ENCODE measurements at places on chromosomes 6 and 20.

- DNase-seq, result no peak
Observed at GRCh38 chr20:42258564-42259302, 640.6 kb upstream of the CHD6 start.

DNA sequence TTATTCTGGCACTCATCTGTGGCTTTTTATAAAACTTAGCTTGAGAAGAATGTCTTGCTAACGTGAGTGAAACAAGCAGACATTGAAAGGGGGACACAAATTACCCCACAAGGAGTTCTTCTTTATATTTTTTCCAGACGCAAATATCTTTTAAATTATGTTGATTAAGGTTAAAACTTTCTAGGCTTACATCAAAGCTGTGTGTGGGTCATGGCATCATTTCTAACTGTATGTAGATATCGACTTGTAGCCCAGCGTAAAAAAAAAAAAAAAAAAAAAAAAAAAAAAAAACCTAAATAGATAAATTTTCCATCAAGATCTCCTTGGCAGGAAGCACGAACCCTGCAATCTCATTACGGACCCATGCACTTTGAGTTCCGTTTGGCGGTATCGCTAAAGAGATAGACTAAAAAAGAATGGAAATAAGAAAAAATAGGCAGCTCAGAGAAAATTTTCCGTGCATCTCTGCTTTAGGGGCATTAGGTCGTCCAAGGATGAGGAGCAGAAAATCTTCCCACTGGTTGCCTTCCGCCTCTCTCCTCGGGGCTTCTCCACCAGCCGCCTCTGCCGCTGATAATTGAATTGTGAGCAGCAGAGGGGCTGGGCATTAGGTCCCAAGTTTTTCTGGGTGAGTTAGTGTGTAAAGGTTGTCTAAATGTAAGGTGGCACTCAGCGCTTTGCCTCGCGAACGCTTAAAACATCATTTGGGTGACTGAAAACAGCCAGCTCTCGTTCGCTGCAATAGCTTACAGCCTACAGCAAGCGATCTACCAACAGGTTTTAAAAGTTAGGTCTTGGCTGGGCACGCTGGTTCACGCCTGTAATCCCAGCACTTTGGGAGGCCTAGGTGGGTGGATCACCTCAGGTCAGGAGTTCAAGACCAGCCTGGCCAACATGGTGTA, 194.0 kb downstream of the TRIM27 start:
- DNase-seq, result no peak

DNA sequence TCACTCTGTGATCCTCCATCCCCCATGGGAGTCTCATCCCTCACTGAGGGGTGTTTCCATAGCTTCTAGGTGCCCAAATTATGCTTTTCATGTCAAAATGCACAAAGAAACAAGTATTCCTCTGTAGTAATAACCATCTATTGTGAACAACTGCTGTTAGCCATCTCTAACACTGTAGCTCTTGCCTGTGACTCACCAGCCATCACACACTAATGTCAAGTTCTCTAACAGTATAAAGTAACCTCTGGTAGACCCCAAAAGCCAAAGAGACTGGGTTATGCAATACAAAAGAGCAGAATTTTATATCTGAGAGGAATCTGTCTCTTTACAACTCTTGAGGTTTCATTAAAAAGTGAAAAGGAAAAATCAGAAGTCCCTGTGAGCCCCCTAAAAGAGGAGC, 25.4 kb upstream of the IYD start:
- no peak for DNase-seq

DNA sequence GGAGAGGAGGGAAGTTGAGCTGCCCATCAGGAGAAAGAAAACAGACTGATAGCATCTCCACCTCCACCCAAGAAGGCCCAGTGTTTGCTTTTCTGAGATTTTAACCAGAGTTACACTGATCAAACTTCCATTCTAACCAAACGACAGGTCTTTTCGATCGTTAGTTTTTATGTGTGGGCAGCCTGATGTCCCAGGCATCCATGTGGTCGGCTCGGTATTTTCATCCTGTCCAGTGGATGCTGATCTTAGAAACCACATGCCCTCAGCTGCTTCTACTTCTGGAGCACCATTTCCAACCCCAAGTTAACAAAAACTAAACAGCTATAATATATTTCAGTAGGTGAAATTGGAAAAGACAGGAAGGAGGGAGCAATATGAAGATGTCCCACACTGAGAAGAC, 536.8 kb upstream of the JAG1 start:
- DNase-seq, result no peak

DNA sequence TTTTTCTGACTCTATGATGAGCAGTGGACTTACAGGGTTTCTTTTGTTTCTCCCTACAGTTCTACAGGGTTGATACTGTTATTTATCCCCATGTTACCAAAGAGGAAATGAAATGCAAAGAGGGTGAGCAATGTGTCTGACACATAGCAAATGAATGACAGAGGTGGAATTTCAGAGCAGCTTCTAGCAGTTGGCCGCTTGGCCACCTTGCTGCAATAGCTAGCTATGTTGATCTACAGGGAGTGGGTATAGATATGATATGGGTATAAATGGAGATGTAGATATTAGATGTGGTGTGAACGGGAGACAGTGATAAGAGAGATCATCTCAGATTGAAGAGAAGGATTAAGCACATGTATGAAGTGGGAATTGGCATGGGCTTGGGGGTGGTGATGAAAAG, 10.9 kb upstream of the SLC22A3 start:
- no peak for DNase-seq

DNA sequence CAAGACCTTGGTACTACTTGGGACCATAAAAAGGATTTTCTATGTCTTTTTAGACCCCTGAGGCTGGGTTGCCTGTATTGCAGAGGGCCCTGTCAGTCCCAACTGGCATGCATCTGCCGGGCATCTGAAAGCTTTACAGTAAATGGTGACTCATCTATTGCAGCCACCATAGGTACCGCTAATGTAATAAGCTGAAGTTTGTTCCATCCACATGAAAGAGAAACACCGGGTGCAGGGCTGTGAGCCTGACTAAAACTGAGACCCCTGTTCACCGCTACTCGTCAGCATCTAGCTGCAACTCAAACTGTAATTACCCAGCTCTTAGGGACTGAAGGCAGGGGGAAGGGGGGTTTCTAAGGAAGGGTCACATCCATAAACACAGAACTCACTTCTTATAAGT, 49.5 kb downstream of the TRERF1 start:
- DNase-seq, result no peak

DNA sequence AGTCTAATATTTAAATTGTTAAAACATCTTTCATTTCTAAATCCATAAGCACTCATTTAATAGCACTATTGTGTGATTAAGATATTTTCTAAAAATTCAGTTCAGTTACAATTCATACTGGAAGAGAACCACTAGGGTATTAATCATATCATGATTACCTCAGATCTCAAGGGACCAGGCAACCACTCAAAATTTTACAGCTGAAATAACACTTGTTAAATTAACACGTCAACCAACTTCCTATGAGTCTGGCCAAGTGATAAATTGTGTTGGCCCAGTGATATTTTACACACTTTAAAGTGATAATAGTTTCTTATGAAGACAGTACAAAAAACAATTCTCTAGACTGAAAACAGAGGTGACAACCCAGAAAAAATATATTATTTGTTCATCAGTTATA, 869.0 kb upstream of the ADGRB3 start:
- DNase-seq, result no peak

GRCh38 chr20:33725607-33726264, 5.6 kb upstream of the PXMP4 start:
- DNase-seq, result no peak

DNA sequence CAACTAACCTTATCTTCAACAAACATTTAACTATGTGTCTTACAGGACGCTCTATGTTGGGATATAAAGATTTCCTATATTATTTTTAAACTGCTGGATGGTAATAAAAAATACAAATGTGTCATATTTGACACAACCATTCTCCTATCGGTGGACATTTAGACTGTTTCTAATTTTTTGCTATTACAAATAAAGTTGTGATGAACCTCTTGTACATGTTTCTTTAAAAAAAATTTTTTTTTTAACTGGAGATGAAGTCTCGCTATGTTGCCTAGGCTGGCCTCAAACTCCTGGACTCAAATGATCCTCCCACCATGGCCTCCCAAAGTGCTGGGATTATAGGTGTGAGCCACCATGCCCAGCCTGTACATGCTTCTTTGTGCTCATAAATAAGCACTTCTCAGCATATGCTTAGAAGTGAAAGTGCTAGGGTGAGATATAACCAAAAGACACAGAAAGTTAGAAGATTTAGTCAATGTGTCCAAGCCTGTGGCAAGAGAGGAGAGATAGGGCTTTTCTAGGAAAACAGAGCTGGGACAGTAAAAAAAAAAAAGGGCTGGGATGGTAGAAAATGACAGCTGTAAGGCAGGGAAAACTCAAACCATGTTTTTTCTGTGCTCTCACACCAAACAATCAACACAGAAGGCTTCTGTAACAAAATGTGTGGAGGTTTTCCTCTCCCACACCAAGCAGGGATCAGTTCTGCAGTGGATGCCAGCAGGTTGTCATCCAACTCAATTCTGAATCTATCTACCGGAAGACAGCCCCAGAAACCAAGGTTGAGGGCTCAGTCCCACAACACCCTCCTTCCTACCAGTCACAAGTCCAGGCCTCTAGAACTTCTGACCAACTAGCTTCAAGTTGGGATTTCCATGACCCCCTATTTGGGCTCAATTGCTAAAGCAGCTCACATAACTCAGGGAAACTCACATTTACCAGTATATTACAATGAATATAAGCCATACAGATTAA, 70.0 kb upstream of the SMIM29 start:
- no peak for DNase-seq

- DNase-seq, result no peak
Observed at GRCh38 chr6:108242721-108243120, 18.1 kb downstream of the SNX3 start.
